ENCODE measurements at places on chromosomes 11 and 22. TPM values are rescaled to one million over a fixed set of nuclear protein-coding genes. Genes with fewer than 3 reads are reported as not detected.

The KRTAP5-11 gene
- not detected for polyA plus RNA-seq

The UBQLN3 gene
- polyA plus RNA-seq: not detected

The FOXRED2 gene
- polyA plus RNA-seq: 1.2 TPM

The ARHGAP20 gene
- polyA plus RNA-seq: not detected

The TSPAN4 gene
- 1.7 TPM for polyA plus RNA-seq

The CABP4 gene
- polyA plus RNA-seq: 0.96 TPM

- no peak for DNase-seq
Observed at GRCh38 chr11:5486003-5486402, 2.5 kb upstream of the OR52D1 start.

DNA sequence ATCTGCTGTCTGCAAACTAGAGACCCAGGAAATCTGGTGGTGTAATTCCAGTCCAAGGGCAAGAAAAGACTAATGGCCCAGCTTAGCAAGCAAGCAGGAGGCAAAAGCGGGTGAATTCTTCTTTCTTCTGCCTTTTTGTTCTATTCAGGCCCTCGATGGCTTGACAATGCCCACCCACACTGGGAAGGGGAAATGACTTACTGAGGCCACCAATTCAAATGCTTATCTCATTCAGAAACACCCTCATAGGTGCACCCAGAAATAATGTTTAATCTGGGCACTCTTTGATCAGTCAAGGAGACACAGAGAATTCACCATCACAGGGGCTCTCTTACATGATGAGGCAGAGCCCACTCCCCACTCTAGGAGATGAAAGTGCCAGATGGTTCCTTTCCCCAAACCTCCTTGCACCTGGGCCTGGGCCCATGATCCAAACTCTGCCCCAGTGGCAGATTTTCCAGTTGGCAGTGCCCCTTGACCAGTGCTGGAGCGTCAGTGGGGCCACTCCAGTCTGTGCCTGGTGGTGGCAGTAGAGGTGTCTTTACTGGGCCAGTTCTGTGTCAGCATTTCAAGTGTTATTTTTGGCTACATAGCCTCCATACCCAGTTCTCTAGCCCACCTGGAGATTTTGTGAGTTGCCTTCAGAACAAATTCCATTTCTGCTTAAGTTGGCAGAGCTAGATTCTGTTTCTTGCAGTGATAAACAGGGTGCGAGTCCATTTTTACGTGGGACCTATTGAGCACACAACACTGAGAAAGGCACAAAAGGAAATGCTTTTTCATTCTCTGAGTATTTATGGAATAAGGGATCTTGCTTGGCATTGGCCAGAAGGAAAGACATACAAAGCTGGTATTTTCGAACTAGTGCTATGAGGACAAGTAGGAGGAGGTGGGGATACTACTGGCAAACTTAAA, 7.5 kb downstream of the ELMOD1 start:
- DNase-seq: no peak

DNA sequence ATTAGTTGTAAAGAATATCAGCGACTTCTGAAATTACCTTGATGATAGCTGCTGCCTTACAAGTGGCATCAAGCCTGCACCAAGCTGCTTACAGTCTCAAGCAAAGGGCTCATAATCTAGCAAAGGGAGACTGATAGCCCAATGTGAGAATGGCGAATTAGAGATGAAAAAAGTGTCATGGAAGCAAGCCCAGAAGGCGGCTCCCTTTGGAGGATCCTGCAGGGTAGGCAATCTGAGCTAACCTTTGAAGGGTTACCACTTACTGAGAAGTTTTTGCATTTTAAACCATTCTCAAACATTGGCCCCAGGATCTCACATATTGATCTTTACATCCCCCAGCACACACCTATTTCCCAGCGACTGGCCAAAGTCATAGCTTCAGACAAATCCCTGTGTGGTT, 18.5 kb downstream of the GAB2 start:
- DNase-seq: no peak

DNA sequence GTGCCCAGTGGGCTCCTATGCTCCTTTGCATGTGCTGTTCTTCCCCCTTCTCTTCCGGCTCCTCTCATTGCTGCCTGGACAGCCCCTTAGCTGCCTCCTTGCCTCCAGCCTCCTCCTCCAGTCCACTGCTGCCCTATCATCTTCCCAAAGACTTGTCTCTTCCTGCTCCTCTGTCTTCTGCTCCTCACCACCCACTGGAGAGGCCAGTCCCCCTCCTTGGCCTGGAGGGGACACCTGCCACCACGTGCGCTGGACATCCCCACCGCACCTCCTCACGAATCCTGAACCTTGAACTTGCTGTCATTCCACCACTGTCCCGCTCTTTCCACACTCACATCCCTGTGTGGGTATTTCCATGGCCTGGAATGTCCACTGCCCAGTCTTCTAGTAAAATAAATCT, 49.8 kb downstream of the MICAL2 start:
- no peak for DNase-seq

DNA sequence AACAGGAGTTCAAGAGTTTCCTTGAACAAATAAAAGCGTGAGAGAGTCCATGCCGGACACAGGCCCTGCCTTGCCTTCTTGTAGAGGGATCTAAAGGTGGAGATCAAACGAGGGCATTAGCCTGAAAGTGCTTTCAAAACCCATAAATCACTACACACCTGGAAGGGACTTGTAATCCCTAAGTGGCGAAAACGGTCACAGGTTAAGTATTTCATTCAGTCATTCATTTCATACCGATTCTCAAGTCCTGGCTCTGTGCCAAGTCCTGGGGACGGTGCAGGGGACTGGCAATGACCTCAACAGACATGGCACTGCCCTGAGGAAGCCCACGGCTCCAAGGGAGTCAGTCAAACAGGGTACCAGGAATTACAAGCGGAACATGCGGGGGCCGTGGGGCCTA, 26.6 kb downstream of the ELFN2 start:
- no peak for DNase-seq

DNA sequence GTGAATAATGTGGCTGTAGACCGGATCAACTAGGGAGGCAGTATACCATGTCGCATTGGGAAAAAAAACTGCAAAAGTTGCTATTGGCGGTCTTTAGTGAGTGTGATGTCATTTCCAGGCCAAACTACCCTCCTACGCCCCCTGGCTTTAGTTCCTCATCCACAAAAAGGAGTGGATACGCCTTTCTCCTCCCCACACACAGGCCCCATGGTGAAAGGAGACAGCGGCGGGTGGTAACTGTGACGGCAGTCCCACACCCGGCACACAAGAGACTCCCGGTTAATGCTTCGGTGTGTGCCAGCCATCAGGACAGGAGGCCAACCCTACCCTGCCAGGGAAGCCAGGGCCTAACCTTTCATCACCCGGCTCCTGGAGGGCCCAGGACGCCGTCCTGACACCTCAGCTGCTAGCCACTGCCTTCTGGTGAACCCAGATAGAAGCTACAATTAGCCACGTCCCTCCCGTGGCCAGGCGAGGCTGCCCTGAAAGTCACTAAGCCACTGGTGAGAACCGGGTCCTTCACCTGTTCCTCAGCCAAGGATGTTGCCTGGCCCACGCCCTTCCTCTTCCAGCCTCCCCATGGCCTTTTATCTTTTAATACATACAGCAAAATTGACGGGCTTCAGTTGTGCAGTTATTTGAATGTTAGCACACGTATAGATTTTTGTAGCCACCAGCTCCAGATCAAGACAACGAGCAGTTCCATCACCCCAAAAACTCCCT, 10.8 kb downstream of the TP53I11 start:
- DNase-seq: no peak

GRCh38 chr11:62721994-62722393, 5.3 kb downstream of the HNRNPUL2 start:
- DNase-seq: no peak

DNA sequence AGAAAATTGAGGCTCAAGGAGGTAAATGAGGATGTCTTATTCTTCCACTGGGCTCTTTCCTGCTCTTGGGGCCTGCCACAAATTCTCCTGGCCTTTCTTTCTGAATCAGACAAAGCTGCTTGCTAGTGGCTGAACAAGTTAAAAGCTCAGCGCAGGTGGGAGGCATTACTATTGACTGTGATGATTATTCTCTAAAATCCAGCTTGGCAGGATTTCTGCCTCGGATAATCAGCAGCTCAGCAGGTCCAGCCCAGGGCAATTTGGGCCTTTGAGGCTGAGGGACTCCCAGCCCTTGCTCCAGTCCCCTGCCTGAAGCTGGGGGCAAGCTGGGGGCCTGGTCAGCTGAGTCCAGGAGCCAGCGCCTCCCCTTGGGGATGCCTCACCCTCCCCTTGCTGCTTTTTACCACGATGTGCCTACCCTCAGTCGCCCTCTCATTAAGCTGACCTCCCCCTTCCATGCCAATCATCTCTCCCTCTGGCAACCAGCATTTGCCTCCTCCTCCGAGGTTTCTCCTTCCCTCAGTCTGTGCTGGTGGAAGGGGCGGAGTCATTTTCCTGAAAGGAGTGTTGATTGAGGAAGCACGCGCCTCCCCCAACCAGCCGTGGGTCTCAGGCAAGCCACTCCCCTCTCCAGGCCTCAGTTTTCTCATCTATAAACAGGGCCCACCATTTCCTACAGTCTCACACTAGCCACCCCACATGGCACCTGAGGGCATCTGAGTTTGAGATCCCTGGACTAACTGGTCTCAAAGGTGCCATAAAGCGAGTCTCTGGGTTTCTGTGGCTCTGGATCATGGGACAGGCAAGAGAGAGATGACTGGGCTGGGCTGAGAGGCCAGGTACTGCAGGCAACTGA, 60.6 kb upstream of the PRDM11 start:
- DNase-seq: no peak

DNA sequence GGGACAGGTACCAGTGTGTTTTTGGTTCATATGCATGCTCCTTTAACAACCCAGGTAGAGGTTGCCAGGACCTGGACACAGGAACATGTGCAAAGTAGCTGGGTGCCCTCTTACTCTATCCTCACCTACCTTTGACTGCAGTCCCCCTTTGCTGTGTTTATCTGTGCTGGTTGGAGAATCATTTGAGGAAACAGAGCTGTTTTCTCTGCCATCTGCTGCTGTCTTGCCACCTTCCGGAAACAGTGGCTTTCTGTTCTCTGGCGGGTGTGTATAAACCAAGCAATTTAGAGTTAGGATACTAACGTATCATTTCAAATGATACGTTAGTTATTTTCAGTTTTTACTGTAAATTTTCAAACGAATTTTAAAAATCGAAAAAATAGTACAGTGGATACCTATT, 171.9 kb upstream of the TTC12 start:
- DNase-seq: no peak

DNA sequence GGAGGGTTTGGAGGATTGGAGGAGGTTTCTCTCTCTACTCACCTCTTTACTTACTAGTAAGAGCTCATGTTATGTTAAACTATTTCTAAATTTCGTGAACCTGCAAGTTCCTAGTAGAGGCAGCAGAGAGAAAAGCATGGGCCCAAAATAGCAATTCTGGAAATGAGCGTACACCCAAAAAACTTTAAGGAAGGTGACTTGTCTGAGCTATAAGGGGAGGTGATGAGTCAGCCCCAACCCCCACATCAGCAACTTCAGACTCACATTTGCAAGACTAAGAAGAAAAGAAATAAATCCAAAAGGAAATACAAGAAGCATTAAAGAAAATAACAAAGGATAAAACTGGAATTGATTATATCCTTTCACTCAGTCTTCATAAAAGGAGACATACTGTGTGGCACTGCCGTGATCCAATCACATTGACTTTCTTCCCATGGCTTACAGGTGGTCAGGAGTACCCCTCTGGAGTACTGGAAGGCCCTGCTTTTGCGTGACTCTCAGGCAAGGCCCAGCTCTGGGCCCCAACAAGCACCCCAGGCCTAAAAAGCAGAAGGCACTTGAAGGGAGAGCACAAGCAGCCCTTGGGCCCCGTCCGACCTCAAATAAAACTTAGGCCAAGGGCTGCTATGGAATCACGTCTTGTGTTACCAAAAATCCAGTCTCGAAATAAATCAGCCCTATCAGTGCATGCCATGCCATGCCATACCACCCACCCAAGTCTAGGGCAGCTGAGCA, 14.3 kb downstream of the PACSIN2 start:
- DNase-seq: no peak

- DNase-seq: no peak
Observed at GRCh38 chr11:23653071-23653675, 792.9 kb upstream of the CCDC179 start.

GRCh38 chr11:9651899-9652748, 11.8 kb upstream of the SWAP70 start:
- no peak for DNase-seq

- DNase-seq: no peak
Observed at GRCh38 chr11:127506126-127506525, 505.6 kb upstream of the KIRREL3 start.

- DNase-seq: no peak
Observed at GRCh38 chr11:21625982-21626381, 566.9 kb upstream of the ANO5 start.

GRCh38 chr11:130636722-130637464, 188.4 kb downstream of the ADAMTS15 start:
- DNase-seq: no peak
